ENCODE measurements at places on chromosomes 13 and 19.

GRCh38 chr19:35279985-35280821 is 2.1 kb upstream of the HAMP start:
- DNase-seq: no peak

GRCh38 chr19:40282920-40283319 is 2.2 kb downstream of the AKT2 start:
- no peak for DNase-seq

DNA sequence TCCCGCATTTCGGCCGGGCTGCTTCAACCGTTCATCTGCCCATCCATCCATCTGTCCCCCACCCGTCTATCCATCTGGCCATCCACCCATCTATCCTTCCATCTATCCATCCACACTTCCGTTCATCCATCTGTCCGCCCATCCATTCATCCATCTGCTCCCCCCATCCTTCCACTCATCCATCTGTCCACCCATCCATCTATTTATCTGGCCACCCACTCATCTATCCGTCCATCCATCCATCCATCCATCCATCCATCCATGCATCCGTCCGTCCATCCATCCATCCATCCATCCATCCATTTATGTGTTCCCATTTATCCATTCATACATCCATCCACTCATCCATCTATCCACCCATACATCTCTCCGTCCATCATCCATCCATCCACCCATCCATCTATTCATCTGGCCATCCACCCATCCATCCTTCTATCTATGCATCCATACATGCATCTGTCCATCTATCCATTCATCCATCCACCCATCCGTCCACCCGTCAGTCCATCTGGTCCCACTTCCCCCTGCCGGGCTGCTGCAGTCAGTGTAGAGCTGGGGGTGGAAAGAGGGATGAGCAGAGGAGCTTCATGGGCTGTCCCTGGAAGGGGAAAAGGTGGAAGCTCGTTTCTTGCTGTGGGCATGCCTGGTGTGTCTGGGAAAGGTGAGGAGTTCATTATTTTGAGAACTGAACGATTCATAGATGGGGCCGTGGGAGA is 722 bp downstream of the HSD11B1L start:
- DNase-seq: no peak

DNA sequence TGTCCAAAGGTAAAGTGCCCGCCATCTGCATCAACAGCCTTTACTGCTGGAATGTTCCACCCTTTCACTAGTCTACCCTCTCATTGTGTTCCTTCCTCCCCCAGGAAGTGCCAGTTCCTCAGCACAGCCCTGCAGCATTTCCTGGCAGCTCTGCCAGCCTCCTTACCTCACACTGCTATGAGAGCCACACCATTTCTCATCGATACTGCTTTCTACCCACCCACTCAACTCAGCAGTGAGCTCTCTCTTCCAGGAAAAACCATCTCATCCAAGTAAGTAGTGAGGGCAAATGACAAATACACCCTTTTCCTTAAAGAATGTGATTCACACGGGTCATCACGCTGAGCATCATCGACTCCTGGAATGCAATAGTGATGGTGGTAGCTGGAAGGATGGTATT is 19.8 kb downstream of the UQCRFS1 start:
- no peak for DNase-seq

GRCh38 chr13:97148894-97149293 is 73.2 kb upstream of the MBNL2 start:
- no peak for DNase-seq

DNA sequence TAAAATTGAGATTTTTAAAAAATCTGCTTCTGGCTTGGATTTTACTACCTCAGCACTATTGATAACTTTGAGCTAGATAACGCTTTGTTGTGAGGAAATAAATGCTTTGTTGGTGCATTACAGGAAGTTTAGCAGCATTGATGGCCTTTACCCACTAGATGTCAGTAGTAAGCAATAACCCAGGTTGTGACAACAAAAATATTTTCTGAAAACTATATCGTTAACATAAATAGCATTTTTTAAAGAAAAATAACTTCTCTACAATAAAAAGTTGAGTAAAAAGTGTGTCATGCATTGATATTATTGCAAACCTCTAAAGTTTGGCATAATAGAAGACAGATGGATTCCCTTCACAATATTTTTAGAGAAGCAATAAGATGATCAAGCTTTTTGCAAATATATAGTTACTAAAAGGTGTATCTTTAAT is 1246.5 kb downstream of the UQCRFS1 start:
- peak; percentile 32 for DNase-seq

DNA sequence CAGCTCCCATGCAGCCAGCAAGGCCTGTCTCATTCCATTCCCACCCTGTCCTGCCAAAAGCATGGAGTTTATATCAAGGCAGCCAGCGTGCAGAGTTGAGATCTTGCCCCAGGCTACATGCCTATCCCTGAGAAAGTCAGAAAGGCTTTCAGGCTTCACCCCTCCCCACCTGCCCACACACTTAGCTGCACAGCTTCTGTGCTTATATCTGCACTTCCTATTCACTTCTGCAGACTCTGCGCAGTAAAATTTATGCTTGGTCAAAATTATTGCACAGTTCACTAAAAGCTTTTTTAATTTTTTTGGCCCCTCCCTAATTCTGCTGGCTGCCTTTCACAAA is 12.5 kb upstream of the ZNF675 start:
- no peak for DNase-seq

- no peak for DNase-seq
These were observed 66.4 kb upstream of the PCDH9 start for GRCh38 chr13:67296511-67296910.

GRCh38 chr19:45793876-45794275 is 1.2 kb upstream of the DMWD start:
- DNase-seq: no peak

GRCh38 chr19:58334691-58335249 is 8.0 kb downstream of the ZSCAN22 start:
- no peak for DNase-seq

- DNase-seq: peak; percentile 28
These were observed 506.7 kb upstream of the PCDH9 start for GRCh38 chr13:67736646-67737420.

DNA sequence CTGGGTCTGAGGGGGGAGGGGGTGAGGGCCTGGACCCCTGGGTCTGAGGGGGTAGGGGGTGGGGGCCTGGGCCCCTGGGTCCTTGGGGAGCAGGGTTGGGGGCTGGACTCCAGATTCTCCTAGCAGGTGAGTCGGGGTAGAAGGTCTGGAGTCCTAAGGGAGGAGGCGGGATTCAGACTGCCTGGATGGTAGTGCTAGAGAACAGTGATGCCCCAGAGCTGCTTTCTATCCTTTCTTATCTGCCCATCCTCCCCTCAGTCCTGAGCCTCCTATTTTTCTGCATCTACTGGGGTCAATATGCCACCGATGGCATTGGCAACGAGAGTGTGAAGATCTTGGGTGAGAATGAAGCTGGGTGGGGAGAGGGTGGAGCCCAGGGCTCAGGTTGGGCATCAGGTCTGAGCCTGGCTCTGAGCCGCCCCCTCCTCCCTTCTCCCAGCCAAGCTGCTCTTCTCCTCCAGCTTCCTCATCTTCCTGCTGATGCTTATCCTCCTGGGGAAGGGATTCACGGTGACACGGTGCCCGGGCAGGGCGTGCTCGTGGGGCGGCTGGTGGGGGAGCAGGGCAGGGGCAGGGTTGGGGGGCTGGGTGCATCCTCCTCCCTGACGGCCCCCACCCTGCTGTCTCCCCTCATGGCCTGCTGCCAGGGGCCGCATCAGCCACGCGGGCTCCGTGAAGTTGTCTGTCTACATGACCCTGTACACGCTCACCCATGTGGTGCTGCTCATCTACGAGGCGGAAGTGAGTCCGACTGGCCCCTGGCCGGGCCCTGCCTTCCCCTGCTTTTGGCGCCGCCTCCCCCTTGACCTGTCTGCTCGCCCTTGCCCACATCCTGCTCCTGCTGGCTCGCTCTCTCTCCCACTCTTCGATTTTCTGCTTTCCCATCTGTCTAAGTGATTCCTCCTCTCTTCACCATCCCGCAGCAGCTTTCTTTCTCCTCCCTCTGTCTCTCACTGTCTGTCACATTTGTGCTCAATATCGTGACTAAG is 3.4 kb downstream of the TMEM145 start:
- DNase-seq: no peak

GRCh38 chr13:79456656-79457365 is 24.1 kb upstream of the NDFIP2 start:
- DNase-seq: no peak

- DNase-seq: no peak
These were observed 51.1 kb downstream of the DNM2 start for GRCh38 chr19:10768936-10769335.

- DNase-seq: no peak
These were observed 711.3 kb upstream of the SGCG start for GRCh38 chr13:22469452-22469851.

DNA sequence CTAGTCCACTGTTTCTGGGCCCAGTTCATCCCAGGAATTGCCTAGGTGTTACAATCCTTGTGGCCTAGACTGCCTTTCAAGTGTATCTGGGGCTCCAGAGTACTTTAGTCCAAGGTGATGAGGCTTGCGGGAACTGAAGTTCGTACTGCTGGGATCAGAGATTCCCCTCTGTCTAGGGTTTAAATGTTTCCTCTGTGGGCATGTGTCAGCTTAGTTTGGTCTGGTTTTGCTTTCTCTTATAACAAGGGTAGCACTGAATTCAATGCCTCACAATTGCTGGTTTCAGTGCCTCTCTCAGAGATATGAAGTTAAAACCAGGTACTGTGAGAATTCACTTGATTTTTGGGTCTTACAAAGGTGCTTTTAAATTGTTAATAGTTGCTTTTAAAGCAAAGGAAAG is 30.8 kb downstream of the RGCC start:
- DNase-seq: no peak

DNA sequence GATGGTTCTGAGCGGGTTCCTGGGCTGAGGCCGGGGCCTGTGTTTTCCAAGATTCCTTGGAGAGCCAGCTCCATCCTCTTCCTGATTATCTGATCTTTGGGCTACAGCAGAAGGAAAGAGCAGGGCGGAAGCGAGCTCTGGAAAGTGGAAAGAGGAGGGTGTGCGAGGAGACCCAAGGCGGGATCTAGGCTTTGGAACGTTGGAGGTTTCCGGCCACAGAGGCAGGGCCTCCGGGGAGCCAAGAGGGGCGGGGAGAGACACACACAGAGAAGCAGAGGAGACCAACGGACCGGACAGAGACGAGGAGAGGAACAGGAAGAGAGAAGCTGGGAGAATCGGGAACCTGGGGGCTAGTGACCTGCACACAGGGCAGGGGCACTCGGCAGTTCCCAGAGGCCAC is at the start of gene CLEC11A:
CLEC11A (plus strand) TSS at position 296 of the 400 bp plus-strand sequence. CDS start 162 bp downstream, outside the sequence.
- DNase-seq: peak; percentile 86

DNA sequence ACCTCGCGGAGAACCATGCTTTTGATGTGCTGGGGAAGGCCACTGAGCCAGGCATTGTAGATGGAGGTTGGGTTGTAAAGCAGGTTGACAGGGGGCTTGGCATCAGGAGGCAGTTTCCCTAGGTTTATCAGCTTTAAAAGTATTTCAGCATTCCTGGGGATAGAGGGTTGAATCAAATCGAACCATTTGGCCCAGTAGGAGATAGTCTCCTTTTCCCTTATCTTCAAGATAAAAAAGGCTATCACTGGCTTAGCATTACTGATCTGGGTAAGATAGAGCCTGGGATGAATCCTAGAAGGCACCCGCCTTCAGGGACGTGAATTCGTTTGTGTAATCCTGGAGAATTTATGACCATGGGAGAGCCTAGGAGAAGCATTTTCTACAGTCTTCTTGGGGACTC is 30.6 kb downstream of the SLC6A16 start:
- DNase-seq: no peak

- no peak for DNase-seq
These were observed 571 bp downstream of the SAFB2 start for GRCh38 chr19:5621945-5622464.

DNA sequence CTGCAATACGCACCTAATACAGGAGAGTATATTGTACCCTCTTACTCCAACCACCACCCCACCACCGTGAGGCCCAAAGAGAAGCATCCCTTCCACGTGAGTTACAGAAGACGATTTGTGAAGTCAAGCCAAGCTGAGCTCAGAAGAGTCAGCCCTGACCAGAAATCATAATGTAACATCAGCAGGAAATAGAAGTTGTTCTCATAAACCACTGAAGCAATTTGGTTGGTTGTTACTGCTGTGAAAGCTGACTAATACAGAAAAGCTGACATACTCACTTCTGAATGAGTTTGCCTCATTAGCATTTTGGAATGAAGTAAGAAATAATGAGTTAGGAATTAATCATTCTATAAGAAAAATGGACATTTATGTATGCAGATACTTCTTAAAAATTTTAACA is 749.4 kb upstream of the SLC10A2 start:
- no peak for DNase-seq

DNA sequence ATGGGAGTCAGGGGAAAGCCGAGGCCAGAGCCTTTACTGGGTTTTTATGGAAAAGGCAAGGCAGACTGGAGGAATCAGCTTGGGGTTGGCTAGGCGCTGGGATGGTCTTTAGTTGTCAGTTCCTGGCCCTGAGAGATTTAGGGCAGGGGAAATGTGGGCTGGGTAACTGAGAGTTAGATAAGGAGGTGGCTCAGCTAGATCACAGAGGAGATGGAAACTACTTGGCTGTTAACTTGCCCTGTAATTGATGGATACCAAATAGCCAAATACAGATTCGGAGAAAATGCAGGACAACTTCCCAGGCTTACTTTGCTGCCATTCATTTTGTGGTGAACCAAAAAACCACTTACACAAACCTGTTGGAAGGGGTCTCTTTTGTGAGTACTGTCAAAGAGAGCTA is 54.0 kb downstream of the LRCH1 start:
- DNase-seq: no peak

DNA sequence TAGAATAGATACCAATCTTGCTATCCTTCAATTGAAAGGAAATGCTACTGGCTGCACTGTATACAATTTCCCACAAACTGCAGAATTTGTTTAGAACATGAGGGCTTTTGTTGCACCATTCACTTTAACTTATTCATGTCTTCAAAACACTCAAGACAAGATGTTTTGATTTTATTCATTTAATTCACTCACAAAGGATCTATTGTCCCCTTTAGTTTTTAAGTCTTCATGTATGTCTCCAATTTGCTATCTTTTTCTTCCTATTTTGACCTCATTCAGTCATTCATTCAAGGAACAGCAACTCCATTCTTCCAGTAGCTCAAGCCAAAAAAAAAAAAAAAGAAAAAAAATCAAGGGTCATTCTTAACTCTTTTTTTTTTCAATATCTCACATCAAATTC is 130.6 kb upstream of the SOX21 start:
- peak; percentile 45 for DNase-seq

GRCh38 chr19:3538258-3538929 is 580 bp upstream of the TEKTIP1 start:
- DNase-seq: no peak
